Activated CD4-positive, alpha-beta T cell treated with anti-CD3 and anti-CD28 coated beads, Interleukin-2, Interleukin-4, amounts not matched to agents 100 ng/mL and 50 ng/mL, durations not matched to agents 16 hours and 8 hours (primary cell): ENCODE measurements at places on chromosomes 3 and 15.
A peak's percentile ranks its signal among the peaks of the same experiment; 100 is the strongest.

DNA sequence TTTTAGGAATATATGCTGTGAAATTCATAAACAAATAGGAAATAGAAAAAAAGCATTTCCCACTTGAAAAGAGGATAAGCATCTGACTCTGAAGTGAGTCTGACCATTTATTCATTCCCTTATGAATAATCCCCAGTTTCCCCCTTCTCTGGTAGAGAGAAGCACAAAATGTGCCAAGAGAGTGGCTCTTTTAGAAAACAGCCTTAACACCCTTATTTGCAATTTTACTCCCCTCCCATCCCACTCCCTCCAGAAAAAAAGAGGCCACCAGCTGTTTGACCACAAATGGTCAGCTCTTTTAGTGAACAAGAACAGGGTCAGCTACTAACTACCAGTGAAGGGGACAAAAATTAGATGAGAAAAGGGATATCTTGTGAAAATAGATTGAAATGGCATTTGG, 184.5 kb upstream of the ADAMTS9 start:
- no peak for DNase-seq

GRCh38 chr15:36775209-36775608, 195.8 kb downstream of the CDIN1 start:
- DNase-seq: no peak

DNA sequence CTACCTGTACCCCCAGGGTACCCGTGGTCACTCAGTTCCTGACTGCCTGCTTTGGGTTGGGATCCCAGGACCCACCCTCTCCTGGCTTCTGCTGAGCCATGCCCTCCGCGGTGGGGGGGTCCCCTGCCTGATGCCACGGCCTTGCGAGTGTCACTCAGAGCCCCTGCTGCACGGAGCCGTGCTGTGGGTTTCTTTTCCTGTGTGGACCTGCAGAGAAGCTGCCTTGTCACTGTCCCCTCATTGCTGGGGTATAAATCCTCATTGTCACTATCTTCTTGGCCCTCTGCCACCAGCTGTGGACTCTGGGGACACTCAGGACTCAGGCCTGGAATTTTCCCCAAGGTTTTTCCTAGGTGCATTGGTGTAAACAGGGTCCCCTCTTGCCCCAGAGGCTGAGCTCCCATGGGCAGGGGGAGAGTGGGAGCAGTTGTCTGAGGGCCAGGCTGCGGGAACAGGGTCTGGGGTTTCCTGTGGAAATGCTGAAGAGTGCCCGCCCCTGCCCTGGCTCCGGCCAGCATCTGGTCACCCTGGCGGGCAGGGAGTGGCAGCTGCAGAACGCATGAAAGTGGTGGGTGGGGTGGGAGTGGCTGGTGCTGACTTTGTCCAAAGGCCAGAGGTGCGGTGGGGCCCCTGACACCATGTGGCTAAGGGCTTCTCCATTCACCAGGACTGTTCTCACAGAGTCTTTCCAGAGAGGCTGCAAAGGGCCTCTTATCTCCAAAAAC, 191.7 kb downstream of the GOLGA6L6 start:
- DNase-seq: no peak

GRCh38 chr15:56428821-56429458, 36.0 kb downstream of the MNS1 start:
- peak; percentile 24 for DNase-seq

DNA sequence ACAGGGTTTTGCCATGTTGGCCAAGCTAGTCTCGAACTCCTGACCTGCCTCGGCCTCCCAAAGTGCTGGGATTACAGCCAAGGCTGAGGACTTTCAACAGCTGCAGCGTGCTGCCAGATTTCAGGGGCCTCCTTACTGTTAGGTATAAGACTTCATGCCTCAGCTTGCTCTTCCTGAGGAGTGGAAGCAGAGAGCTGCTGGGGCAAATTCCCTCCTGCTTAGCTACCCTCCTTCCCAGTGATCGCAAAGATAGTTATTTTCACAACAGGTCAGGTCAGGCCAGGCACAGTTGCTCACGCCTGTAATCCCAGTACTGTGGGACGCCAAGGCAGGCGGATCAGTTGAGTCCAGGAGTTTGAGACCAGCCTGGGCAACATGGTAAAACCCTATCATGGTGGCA, 2.6 kb upstream of the CPNE9 start:
- DNase-seq: no peak

- no peak for DNase-seq
These were observed 14.3 kb downstream of the TLE3 start for GRCh38 chr15:70083418-70083817.

DNA sequence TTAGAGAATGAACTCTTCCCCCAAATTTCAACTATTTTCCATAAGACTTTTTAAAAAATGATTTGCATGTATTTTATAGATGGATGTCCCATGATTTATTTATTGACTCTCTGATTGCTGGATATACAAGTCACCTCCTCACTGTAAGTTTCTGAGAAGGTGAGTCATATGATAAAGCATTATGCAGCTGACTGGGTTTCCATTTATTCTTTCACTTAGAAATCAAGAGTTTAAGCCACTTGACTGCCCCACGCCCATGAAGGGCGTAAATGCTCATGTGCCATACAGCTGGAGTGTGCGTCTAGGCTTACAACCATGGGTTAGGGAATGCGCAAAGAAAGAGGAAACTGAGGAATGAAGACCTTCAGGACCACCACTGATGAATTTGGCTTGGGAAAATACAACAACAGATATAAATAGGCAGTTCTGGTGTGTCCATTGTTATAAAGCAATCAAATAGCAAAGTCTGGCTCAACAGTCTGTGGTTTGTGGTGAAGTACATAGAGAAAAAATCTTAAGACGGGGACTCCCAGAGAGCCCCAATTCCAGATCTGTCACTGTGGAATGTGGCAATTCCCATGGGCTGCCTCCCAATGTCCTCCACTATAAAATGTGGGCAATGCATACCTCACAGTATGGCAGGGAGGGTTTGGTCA, 20.3 kb downstream of the SLCO2A1 start:
- DNase-seq: no peak

DNA sequence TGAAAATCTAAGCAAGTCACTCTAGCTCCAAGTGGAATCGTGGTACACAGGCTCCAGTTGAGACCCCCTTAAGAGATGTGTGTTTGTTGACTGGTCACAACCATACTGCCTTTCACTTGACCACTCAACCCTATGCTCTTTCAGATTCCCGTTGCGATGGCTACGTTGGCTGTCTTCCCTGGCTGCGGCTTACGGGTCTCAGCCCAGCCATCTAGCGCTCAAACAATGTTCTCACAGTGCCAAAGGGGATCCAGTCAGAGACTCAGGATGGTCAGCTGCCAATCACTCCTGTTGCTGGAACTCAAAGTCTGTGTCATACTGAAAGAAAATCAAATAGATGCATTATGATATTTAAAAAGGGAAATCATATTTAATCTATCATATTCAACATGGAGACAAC, 237.6 kb downstream of the ITPR1 start:
- no peak for DNase-seq

GRCh38 chr3:8972639-8973038, 9.4 kb upstream of the RAD18 start:
- DNase-seq: peak; percentile 15

DNA sequence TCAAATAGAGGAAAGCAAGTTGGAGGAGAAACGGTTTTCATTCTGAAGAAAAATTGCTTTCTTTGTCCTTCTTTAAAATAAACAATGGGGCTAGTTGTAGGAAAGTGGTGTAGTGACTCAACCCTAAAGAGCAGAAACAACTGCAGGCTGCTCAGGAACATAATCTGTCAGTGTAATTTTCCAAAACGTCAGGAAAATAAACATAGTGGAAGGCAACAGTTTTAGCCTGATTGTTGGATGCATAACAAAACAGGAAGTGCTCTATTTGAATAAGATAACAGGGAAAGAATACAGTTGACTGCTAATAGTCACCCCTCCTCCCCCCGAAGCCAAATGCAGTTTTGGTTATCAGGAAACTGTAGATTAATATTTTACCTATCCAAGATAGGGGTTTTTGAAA, 167.6 kb downstream of the ECT2 start:
- no peak for DNase-seq

GRCh38 chr3:53919741-53920140, 28.1 kb upstream of the SELENOK start:
- no peak for DNase-seq

- no peak for DNase-seq
These were observed 244.7 kb upstream of the NR2E3 start for GRCh38 chr15:71565631-71566160.

DNA sequence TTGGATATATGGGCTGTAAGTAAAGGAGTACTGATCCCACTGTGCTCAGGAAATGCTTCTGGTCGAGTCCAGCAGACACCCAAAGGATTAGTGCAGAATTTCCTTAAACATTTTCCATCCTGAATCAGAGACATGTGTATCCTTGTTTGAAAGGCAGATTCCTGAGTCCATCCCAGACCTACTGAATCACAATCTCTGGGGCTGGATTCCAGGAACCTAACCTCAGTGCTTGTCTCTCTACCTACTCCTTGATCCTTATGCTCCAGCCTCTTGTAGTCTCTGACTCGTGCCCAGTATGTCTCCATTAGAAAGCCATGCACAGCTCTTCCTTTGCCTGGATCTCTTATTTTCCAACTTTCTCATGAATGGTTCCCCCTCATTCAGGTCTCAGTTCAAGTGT, 585.8 kb downstream of the NLGN1 start:
- DNase-seq: no peak

- DNase-seq: no peak
These were observed 41.8 kb upstream of the NEO1 start for GRCh38 chr15:73010154-73011152.
